Adipocyte (in vitro differentiated cells): ENCODE measurements at places on chromosomes 11 and 22.
A peak's percentile ranks its signal among the peaks of the same experiment; 100 is the strongest.

GRCh38 chr11:134412203-134413042 is at the start of gene B3GAT1:
Gene B3GAT1, minus strand, starts transcription at chr11:134412242. Its CDS starts 24,583 bp downstream, at chr11:134387659.
- DNase-seq: peak; percentile 1

DNA sequence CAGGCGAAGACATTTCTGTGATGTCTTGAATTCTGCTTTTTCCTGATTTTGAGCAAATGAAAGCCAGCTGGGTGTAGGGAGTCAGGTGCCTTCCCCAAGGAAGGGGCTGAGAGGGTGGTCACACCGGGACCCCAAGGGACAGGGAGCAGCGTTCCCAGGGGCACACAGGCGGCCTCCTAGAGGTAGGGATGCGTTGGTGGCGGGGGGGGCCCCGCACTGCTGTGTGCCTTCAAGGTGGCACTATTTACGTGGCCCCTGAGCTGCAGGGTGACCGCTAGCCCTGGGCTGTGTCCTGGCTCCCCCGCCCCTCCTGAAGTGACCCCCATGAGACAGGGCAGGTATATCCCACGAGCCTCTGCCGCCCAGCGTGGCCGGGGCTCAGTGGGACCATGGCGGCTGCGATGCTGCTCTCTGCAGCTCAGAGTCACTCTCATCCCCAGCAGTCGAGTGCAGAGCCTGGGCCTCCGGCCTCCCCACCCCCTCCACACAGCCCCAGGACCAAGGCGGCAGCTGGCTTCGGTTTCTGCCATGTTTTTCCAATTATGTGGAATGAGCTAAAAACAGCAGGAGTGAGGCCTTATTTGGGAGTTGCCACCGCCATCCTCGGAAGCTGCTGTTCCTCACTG is 60.9 kb downstream of the LRP5 start:
- peak; percentile 91 for DNase-seq

GRCh38 chr11:115042002-115042401 is 363.7 kb downstream of the NXPE2 start:
- no peak for DNase-seq

GRCh38 chr11:94776351-94777321 is 8.5 kb downstream of the AMOTL1 start:
- DNase-seq: no peak

GRCh38 chr11:35874751-35875450 is 69.0 kb upstream of the LDLRAD3 start:
- no peak for DNase-seq

GRCh38 chr11:36375353-36376008 is 79.4 kb downstream of the PRR5L start:
- no peak for DNase-seq

- DNase-seq: no peak
Observed at GRCh38 chr11:28858076-28858475, 749.9 kb downstream of the METTL15 start.

DNA sequence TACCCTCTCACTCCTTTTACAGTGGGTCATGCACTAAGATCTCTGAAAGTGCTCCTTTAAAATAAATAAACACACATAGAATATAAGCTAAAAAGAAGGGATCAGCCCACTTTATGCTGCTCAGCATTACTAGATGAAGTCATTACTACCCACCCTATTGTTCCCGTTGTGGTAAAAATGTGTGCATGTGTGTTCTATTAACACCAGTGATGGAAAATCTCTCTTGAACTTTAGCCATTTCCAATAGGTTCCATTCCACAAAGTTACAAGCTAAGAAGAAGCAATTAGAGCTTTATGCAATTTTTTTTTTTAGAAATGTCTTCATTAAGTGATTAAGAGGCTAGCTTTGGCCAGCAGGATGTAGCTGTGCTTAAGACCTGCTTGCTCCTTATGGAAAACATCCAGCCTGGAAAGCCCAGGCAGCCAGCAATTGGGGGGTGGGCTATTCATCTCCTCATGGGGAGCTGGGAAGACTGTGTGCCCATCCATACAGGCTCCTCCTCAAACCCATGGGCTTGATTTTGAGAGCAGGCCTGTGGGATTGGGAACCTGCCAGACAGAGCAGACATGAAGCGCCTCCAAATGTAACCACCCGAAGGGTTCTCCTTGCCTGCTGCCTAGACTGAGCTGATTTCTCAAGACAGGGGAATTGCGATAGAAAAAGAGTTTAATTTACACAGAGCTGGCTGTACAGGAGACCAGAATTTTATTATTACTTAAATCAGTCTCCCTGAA is 92.9 kb upstream of the PARVA start:
- DNase-seq: peak; percentile 67

- DNase-seq: no peak
Observed at GRCh38 chr11:6285019-6285418, 25.4 kb downstream of the CCKBR start.
